G401 (cell line): ENCODE measurements at places on chromosomes 16 and 17.
A peak's percentile ranks its signal among the peaks of the same experiment; 100 is the strongest.

GRCh38 chr17:68847711-68848110, 107.5 kb downstream of the ABCA8 start:
- no peak for DNase-seq

DNA sequence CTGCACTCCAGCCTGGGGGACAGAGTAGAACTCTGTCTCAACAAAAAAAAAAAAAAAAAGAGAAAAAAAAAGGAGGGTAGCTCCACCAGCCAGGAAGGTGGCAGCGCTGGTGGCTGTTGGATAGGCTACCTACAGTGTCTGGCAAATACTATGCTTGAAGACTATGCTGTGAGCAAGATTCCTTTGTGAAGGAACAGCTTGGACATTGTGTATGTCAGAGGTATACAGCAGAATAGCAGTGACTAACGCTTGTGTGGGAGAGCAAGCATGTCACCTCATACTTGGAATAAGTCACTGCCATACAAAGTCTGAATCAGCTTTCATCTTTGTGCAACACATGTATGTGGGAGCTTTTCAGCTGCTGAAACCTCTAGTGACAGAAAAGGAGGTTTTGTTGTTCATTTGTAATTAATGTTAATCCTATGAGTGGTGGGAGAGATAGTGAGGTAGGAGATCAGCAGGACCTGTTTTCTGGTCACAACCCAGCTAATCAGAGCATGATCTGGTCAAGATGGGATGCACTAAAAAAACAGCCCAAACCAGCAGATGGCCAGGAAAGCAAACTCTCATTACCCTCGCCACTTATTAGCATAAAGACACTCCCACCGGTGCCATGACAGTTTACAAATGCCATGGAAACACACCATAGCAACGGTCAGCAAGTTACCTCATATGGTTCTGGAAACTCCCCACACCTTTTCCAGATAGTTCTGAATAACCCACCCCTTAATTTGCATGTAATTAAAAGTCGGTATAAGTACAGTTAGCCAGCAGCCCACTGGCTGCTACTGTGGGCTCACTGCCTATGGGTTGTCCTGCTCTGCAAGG, 6.8 kb upstream of the ITGAD start:
- DNase-seq = peak; percentile 57

- no peak for DNase-seq
These were observed 49.2 kb downstream of the SREBF1 start for GRCh38 chr17:17787568-17787967.

DNA sequence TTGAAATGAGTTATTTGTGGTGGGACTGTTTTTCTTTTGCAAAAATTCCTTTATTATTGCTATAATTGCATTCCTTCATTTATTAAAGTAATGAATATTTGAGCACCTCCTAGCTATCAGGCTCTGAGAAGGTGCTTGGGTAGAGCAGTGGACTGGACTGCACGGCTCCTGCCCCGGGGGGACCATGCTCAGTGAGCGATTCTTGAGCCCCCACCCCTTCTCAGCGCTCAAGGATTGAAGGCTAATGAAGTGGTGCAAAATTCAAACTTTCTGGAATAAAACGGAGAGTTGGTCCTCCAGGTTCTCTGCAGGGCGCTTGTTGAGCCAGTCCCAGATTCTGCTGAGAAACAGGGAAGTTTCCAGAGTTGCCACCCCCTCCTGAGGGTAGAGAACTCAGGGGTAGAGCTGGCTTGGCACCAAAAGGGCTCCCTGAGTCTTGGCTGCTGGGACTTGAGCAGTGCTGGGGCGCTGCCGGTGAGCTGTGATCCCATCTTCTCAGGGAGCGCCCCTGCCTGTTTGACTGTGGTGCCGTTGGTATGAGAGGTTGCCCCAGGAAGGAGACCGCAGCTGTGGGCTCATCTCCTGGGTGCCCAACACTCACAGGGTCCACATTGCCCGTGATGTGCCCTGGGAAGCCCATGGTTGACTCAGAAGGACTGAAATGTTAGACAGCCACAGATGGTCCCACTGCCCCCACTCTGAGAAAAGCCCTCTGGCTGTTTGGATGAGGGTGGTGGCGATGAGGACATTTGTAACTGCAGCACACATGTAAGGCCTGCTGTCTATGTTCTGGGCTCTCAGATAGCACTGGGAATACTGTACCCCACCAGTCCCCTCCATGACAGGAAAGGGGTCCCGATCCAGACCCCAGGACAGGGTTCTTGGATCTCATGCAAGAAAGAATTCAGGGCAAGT, 20.0 kb downstream of the KSR1 start:
- DNase-seq = no peak

DNA sequence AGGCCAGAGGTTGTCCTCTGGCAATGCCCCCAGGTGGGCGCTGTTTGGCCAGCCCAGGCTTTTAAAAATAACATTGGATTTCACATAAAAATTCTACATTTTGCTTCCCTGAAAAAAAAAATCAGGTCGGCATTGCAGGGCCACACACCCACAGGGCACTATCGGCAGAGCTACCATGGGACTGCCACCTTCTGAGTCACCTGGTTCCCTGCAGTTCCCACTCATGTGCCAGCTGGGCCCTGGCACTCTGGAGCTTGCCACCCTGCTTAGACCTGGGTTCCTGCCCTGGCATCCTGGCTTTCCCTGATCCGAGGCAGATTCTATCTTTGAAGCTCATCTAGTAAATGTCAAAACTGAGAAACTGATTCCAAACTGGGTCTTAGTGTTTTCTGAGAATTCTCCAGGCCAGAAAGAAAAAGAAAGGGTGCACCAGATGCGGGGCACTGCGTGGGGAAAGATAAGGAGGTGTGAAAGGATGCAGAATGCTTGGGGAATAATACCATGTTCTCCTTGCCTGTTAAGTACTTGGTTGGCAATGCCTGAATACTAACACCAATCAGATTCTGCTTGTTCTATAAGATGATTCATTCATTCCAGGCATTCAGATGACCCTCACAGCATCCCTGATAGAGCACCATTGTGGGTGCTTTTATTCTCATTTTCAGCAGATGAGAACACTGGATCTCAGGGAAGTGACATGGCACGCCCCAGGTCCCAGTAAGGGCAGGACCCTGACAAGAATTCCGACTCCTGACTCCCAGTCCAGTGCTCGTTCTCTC, 51.8 kb downstream of the RAI1 start:
- DNase-seq = no peak

- no peak for DNase-seq
These were observed 719 bp downstream of the PMFBP1 start for GRCh38 chr16:72171236-72171635.
